ENCODE measurements at places on chromosomes 6 and 20. TPM values are rescaled to one million over a fixed set of nuclear protein-coding genes. Genes with fewer than 3 reads are reported as not detected.

Gene LKAAEAR1
- not detected for total RNA-seq

Gene ZNF334
- 0.40 TPM for total RNA-seq

Gene SDC4
- 80.7 TPM for total RNA-seq

Gene LYRM2
- 33.0 TPM for total RNA-seq

Gene SPDEF
- not detected for total RNA-seq

Gene UST
- total RNA-seq = 3.9 TPM

Gene ARHGAP40
- total RNA-seq = not detected

Gene NKX2-4
- not detected for total RNA-seq

Gene EGFL8
- 6.1 TPM for total RNA-seq

Gene PRRT1
- 0.51 TPM for total RNA-seq

Gene PXT1
- total RNA-seq = 0.13 TPM

Gene UBE2V1
- 77.8 TPM for total RNA-seq

Gene OPRM1
- not detected for total RNA-seq

Data from Right ventricle myocardium superior (tissue), 1 donor.